Muscle of leg (tissue), 16 donors: ENCODE measurements at places on chromosomes 6 and 20. TPM values are rescaled to one million over a fixed set of nuclear protein-coding genes. Genes with fewer than 3 reads are reported as not detected.

The BMP7 gene
- total RNA-seq, result 3.8 TPM

The SPATS1 gene
- not detected for total RNA-seq

DNA sequence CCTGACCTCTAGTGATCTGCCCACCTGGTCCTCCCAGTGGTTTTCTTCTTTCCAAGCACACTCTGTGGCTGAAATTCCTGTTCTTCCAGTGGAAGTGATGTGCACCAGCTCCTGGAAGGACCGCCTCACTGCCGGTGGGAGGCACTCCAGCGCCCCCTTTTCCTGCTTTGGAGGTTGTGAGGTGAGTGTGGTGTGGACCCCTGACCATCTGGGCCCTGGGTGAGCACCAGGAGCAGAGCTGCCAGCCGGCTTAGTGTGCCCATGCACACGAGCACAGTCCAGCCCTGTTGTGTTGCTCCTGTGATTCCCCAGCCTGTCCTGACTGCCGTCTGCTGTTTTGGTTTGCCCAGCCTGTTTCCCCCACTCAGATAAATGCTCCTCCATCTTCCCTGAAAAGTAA is 134.6 kb downstream of the FNDC1 start:
- DNase-seq, result no peak

DNA sequence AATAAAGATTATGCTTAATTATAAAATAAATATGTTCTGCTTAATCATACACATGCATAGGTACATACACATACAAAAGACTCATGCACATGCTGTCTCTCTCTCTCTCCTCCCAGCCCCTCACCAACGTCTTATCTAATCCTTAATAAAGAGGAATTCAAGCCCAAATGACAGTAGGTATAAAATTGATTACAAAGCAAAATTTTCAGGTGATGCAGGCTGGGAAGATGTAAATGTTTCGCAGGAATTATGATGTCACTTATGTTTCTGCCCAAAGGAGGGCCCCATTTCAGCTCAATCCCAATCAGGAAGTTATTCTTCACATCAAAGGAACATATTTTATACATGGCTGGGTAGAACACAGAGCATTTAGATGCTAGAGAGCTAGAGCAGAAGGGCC is 284.6 kb upstream of the ID4 start:
- DNase-seq, result no peak

DNA sequence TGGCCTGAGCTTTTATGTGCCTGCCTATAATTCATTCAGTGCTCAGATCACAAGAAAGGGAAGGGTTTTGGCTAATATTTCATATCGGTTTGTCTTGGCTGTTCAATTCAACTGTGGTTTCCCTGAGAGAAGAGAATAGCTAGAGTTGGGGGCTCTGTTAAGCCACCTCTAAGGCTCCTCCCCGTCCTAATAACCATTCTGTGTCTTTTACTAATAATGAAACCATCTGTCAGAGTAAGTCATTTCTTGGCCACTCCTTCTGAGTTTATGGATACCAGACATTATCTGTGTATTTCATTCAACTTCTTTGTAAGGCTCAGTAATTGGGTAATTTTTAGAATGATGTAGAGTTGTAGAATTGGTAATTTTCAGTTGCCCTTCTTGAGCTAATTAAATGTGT is 5.2 kb downstream of the STX11 start:
- DNase-seq, result no peak

- DNase-seq, result no peak
Measured at GRCh38 chr6:157928428-157928827, 53.2 kb upstream of the SYNJ2 start.

The MACROD2 gene
- 3.7 TPM for total RNA-seq

DNA sequence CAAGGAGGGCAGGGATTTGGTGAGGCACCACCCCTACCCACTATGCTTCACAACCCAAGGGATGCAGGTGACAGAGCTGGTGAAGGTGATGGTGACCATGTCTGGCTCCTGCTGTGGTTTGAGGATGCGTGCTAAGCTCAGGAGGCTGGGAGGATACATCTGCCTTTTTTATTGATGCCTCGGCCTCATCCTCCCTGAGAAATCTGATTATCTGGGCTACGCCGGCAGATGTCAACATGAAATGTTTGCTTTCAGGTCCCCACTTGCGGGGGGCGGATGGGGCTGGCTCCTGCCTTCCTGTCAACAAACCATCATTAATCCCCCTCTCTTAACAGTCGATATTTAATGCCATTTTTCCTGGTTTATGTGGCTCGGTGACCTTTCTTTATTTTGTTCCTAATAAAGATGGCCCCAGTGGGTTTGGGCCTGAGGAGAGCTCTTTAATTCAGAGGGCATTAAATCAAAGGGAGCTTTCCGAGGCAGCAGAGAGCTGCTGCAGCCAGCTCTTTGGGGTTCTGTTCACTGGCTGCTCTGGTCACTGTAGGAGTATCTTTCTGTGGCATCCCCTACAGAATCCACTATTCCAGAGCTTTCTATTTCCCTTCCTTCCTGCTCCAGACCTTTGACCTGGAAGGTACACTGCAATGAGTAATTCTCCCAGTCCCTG is 33.5 kb upstream of the LRFN2 start:
- DNase-seq, result no peak

The GLP1R gene
- under 0.01 TPM for total RNA-seq

GRCh38 chr20:20003031-20003954 is 13.9 kb upstream of the NAA20 start:
- peak; percentile 93 for DNase-seq
